ENCODE measurements at places on chromosomes 16 and 17.
A peak's percentile ranks its signal among the peaks of the same experiment; 100 is the strongest.

GRCh38 chr16:4454623-4455022 is 19.8 kb downstream of the NMRAL1 start:
- DNase-seq, result no peak

DNA sequence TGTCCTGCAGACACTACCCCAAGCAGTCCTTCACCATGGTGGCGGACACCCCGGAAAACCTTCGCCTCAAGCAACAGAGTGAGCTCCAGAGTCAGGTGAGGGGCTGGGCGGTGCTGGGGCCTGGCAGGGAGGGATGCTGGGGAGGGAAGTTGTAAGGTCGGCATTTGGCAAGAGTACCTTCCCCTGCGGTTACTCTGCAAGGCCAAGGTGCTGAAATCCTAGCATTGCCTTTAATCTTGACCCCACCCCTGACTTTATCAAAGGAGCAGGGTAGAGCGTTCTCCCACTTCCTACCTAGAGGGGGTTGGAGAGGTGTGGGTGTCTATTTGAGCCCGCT is 20.5 kb downstream of the LASP1 start:
- no peak for DNase-seq

- DNase-seq, result no peak
Measured at GRCh38 chr16:88045820-88046303, 94.6 kb downstream of the BANP start.

DNA sequence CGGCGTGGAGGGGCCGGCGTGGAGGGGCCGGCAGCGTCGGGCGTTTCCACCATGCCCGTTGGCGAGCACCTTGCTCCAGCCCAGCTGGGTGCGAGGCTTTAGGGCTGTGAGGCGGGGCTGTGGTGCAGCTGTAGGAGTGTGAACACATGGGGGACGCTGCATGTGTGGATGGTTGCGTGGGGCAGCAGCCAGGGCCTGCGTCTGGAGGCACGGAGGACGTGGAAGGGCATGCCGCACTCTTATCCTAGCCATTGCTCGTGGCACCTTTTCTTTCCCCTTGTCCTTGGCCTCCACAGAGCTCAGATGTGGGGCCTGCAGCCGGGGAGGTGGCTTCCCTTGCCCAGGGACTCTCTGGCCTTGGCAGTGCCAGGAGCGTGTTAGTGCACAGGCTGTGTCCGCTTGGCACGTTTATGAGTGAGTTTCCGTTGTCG is 47.8 kb downstream of the PDPK1 start:
- DNase-seq, result no peak

- DNase-seq, result no peak
Measured at GRCh38 chr16:27483624-27484023, 66.1 kb downstream of the GTF3C1 start.

GRCh38 chr17:76532072-76532651 is 5.3 kb downstream of the CYGB start:
- DNase-seq, result peak; percentile 94

DNA sequence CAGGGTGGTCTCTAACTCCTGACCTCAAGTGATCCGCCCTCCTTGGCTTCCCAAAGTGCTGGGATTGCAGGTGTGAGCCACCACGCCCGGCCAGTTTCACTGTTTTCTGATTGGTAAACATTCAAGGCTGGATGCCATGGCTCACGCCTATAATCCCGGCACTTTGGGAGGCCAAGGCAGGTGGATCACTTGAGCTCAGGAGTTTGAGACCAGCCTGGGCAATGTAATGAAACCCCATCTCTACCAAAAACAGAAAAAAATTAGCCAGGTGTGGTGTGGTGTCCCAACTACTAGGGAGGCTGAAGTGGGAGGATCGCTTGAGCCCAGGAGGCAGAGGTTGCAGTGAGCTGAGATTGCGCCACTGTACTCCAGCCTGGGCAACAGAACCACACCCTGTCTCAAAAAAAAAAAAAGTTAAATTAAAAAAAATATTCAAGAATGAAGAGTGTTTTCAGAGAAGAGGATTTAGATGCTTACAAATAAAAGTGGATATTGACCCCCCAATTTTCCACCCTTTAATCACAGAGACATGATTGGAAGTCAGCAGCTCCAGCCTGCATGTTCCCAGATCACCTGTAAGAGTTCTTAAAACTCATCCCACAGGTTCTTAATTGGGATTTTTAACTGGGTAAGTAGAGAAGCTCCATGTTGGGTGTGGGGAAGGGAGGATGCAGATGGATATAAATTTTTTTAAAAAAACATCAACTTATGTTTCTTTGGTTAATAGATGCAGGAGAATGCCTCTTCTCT is 23.8 kb downstream of the HLF start:
- DNase-seq, result no peak

DNA sequence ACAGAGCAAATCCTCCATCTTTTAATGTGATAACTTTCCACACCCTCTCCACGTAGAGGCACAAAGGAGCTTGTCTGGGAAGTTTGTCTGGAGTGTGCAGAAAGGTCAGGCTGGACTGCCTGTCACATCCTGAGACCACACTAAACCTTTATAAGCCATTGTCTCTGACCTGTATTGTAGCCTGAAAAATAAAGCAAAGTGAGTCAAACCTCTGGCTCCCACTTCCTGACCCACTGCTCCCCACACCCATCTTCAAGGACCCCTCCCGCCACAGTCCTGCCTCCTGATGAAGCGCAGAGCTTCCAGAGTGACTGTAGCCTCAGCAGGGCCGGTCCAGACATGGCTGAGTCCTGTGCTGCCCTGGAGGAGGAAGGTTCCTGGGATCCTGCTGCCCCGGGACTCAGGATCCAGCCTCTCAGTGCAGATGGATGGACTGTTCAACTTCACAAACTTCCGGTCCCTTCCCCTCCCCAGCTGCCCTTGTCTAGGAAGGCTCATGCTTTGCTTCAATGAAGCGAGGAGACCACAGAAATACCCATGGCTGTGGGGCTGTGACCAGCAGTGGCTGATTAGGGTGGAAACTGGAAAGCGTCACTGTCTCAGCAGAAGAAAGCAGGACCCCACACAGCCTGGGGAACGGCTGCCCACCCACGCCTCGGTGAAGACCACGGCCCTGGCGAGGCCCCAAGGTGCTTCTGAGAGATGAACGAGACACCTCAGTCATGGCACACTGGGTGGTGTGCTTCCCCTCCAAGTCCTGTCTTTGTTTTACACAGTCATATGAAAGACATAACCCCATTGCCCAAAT is 30.9 kb upstream of the CLEC18B start:
- DNase-seq, result peak; percentile 83

DNA sequence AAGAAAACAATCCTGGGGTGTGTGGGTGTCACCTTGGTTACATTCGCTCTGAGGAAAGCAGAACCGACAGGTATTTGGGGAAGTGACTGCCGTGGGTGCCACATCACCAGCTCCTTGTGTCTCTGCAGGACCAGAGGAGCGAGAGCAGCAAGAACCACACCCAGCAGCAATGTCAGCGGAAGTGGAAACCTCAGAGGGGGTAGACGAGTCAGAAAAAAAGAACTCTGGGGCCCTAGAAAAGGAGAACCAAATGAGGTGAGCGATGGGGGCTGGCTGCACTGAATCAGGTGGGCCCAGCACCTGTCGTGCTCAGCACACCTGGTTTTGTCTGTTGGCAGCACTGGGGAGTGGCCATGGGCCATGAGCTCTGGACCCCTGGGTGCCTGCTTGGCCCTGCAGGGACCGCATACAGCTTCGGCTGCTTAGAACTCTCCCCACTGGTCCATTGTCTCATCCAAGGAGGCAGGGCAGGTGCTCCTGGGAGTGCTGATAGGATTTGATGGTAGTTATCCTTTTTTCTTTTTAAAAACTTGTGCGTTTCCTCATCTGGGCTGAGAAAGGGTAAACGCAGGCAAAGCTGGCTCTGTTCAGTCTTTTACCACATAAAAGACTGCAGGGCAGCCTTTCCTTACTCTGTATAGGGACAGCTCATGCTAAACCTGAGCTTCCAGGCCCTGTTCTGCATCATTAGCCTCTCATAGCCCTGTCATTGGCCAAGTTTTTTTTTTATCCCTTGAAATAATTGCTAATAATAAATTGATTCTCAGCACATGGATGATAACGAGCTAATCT is 29.4 kb downstream of the HMOX2 start:
- DNase-seq, result peak; percentile 23

Measured in kidney tubule cell (primary cell).